ENCODE measurements at places on chromosomes 7 and 10.

- no peak for DNase-seq
Observed at GRCh38 chr7:130222-130572, 62.2 kb upstream of the FAM20C start.

- DNase-seq: no peak
Observed at GRCh38 chr10:68561865-68562649, 1.9 kb downstream of the TET1 start.

DNA sequence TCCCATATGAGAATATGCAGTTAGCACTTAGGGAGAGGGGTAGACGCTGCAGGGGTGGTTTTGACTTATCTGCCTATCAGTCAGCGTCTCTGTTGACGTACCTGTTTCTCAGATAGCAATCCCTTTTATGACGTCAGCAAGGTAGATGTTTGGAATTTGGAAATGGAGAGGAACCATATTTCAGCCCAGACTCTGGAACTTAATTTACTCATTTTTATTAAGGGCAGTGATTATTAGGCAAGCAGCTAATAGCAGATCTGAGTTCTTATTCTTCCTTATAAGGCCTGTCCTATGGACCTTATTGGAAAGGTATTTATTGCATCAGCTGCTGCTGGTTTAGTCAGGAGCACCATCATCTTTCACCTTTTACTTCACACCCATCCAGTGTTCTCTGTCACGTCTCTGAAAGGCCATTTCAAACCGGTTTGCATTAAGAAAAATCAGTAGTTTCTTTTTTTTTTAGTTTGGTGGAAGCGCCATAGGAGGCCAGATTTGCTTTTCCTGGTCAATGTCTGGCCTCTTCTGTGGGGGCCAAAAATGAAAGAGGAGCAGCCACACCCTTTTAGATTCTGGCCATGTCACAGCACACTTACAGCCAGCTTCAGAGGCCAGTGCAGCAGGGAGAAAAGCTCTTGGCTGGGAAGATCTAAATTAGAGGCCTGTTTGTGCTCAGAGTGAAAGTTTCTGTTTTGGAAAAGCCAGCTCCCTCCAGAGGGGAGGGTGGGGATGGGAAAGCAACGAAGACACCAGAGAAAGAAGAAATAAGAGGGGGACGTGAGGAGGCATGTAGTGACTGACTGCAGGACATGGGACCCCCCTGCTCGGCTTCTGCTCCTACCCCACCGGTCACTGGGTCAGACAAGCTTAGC, 146.3 kb downstream of the TCF7L2 start:
- DNase-seq: no peak

DNA sequence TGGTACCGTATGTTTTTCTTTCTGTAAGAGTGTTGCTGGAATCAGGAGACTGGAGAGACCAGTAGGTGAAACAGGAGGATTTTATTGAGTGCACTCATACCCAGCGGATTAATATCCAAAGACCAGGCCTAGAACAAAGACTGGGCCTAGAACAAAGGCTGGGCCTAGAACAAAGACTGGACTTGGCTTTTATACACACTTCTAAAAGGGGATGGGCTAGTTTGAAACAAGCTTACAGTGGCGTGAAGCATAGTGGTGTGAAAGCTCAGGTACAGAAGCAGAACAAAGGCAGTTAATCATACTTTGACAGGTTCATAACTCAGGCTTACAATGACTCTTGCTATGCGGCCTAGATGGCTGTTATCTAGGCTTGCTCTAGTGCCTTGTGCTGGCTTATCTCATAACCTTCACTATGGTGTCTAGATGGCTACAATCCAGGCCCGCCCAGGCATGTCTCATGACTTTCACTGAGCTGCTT, 67.7 kb downstream of the TRIM24 start:
- DNase-seq: no peak

GRCh38 chr10:57015595-57016318, 654.7 kb upstream of the ZWINT start:
- no peak for DNase-seq

DNA sequence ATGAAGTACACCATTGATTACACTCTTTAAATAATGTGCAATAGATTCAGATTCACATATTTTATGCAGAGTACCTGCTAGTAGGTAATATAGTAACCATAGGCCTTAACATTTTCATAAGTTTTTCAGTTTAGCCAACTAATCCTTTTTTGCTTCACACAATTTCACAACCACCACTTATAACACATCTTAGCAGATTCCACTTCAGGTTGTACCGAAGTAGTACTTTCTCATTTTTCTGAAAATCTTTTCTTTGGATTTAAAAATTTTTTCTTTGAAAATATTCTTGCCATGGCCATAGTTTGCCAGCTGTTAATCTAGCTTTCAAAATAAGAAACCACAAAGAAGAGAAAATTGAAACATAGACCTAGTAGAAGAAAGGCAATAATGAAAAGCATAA, 203.1 kb downstream of the MGMT start:
- DNase-seq: no peak

Data from SW480 (cell line).